ENCODE measurements at places on chromosomes 13 and 19.

DNA sequence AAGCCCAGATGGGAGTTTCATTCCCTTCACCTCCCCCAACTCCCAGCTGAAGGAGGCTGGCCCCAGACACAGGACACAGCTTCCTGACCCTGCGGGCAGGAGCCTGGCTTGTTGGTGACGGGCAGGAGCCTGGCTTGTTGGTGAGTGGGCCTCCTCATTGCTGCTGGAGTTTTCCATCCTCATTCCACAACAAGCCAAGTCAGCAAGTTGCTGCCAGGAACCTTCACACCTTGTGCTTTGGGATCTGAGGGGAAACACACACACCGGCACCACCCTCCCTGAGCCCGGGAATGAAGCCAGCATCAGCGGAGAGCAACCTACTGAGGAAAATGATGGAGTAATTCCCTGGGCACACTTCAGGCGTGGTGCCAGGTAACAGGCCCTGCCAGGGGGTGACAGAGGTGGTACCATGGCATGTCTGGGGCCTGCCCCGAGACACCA lies 74.9 kb downstream of the ALOX5AP start:
- no peak for DNase-seq

GRCh38 chr13:104833221-104833620 lies 1702.2 kb downstream of the EFNB2 start:
- DNase-seq = no peak

- no peak for DNase-seq
These were observed 28.1 kb upstream of the MPHOSPH8 start for GRCh38 chr13:19605161-19605955.

GRCh38 chr19:35320065-35320713 lies 8.8 kb upstream of the CD22 start:
- no peak for DNase-seq

DNA sequence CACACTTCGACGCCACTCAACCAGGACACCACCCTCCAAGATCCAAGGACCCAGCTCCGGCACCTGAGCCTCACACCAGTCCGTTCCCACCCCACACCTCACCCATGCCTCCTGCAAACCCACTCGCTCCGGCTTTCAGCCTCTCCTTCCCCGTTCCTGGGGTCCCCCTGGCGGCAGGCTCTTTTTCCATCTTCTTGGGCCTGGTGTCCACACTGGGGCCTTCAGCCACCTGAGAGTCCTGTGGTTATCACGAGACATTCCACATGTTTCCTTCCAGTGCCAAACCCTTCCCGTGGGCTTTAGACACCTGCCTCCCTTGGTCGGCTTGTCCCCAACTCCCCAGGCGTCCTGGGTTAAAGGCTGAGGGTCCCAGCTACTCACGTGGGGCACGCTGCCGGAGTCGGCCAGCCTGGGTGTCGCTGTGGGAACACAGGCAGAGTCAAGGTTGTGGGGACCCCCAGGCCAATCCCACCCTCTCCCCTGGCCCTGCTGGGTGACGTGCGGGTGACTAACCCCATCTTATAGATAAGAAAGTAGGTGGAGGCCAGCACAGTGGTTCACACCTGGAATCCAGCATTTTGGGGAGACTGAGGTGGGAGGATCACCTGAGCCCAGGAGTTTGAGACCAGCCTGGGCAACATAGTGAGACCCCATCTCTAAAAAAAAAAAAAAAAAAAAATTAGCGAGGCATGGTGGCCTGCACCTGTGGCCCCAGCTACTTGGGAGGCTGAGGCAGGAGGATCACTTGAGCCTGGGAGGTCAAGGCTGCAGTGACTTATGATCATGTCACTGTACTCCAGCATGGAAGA lies 1.9 kb downstream of the JSRP1 start:
- DNase-seq = no peak
